ENCODE measurements at places on chromosomes 5 and 9. TPM values are rescaled to one million over a fixed set of nuclear protein-coding genes. Genes with fewer than 3 reads are reported as not detected.
A peak's percentile ranks its signal among the peaks of the same experiment; 100 is the strongest.

The DOK3 gene
- total RNA-seq: 7.4 TPM

- no peak overlapping the region for H3K4me3 ChIP-seq
- no peak overlapping the region for H3K27ac ChIP-seq
- H3K36me3 ChIP-seq: no peaks in the 10 kb centered on the region
- H3K4me1 ChIP-seq: peaks cover 13% of the 10 kb centered on the region
- peaks cover 8% of the 10 kb centered on the region for H3K27me3 ChIP-seq
These were observed 213.7 kb upstream of the DMRTA1 start for GRCh38 chr9:22232971-22233370.

DNA sequence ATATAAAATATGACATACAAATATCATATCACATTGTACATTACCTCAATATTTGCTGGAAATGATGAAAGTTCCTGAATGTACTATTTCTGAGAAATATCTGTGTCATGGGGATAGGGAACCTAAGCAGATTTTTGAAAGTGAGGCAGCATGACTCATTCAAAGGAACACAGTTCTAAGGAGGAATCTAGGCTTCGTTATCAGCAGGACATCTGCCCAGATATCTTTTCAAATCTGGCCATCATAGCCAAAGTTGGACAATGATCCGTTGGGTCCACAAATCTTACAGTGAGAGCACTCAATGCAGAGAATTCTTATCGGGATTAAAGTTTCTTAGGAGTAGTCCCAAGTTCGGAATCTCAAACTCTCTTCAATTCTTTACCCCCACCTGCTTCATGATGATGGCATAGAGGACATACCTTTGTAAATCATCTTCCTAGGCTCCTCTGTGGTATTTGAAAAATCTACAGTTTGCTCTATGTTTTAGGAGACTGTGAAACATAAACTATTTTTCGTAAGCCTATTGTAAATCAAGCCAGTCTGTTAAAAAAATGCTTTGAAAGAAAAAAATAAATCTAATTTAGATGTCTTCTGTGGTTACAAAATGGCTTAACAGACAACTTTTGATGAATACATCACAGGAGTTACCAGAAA, 29.4 kb upstream of the ALDH1A1 start:
- H3K27ac ChIP-seq: no peak overlapping the region
- H3K4me3 ChIP-seq: no peak overlapping the region
- no peak for DNase-seq
- no peaks in the 10 kb centered on the region for H3K4me1 ChIP-seq
- H3K27me3 ChIP-seq: no peaks in the 10 kb centered on the region
- no peaks in the 10 kb centered on the region for H3K36me3 ChIP-seq

DNA sequence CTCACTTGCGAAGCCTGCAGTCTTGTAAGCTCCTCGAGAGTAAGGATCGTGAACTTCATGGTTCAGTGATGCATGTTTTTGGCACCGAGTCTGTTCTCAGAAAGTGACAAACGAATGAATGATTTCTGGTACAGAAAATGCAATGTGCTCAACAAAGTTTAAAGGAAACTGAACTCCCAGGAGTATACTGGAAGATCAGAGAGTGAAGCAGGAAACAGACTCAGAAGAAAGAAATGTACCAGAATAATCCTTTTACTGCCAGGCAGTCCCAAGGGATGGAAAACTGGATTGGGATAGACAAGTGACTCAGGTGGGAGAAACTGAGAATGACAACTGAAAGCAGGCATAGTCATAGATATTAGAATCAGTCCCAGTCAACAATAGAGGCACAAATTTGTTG, 420.6 kb downstream of the CTNND2 start:
- no peak overlapping the region for H3K27ac ChIP-seq
- no peak for DNase-seq
- H3K4me3 ChIP-seq: no peak overlapping the region
- no peaks in the 10 kb centered on the region for H3K36me3 ChIP-seq
- H3K27me3 ChIP-seq: no peaks in the 10 kb centered on the region

GRCh38 chr5:76544268-76544926, 78.8 kb downstream of the F2RL2 start:
- DNase-seq: peak; percentile 75
- H3K4me3 ChIP-seq: peak overlapping the region; percentile 56

The TEX48 gene
- total RNA-seq: 0.65 TPM

The SHROOM1 gene
- 2.0 TPM for total RNA-seq

DNA sequence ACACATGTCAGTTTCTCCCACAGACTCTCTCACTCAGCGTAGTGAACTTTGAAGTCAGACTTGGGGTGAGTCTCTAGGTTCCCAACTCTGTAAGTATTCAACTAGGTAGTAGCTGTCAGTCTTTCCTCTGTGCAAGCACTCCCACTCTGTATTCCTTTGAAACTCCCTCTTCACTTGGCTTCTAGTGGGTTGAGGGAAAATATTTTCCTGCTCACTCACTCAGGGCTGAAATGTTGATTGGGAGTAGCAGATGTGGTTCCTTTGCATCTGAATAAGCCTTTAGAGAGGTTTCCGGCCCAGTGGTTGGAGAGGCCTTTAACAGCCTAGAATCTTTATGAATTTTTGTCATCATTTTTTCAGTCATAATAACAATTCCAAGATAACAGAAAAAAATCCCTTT, 18.1 kb upstream of the ARRDC3 start:
- peaks cover 8% of the 10 kb centered on the region for H3K4me1 ChIP-seq
- no peak overlapping the region for H3K4me3 ChIP-seq
- no peak for DNase-seq
- H3K27ac ChIP-seq: no peak overlapping the region

DNA sequence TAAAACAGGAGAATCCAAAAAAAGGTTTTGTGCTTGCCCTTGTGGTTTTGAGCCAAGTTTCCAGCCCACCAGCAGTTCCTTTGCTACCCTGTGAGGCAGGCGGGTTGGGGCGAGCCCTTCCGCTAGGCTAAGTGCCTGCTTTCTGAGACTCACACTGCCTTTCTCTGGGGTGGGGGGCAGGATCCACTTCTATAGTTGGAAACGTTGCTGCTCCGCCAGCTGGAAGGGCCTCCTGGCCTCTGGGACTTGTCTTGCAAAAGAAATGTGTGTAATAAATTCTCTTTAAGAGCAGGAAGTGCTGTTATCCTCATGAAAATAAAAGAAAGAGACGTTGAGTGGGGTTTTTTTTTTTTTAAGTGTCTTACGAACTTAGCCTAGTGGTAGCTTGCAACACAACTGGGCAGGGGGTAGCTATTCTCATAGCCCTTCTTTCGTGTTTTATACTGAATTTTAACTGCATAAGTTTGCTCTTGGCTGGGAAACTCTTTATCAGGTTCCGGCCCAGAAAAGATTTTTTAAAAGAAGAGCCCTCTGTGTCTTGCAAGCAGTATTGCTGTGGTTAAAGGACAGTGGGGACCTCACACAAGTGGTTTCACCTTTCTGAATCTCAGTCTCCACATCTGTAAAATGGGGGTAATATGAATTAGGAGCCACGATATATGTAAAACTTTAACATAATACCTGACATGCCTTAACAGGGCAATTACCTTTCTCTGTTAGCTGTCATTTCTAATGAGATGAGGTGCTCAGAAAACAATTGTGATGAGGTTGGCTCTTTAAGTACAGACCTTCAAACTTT, 19.8 kb downstream of the JADE2 start:
- H3K27ac ChIP-seq: peak overlapping the region; percentile 96
- peaks cover 71% of the 10 kb centered on the region for H3K4me1 ChIP-seq
- DNase-seq: peak; percentile 61
- H3K36me3 ChIP-seq: peaks cover 48% of the 10 kb centered on the region

DNA sequence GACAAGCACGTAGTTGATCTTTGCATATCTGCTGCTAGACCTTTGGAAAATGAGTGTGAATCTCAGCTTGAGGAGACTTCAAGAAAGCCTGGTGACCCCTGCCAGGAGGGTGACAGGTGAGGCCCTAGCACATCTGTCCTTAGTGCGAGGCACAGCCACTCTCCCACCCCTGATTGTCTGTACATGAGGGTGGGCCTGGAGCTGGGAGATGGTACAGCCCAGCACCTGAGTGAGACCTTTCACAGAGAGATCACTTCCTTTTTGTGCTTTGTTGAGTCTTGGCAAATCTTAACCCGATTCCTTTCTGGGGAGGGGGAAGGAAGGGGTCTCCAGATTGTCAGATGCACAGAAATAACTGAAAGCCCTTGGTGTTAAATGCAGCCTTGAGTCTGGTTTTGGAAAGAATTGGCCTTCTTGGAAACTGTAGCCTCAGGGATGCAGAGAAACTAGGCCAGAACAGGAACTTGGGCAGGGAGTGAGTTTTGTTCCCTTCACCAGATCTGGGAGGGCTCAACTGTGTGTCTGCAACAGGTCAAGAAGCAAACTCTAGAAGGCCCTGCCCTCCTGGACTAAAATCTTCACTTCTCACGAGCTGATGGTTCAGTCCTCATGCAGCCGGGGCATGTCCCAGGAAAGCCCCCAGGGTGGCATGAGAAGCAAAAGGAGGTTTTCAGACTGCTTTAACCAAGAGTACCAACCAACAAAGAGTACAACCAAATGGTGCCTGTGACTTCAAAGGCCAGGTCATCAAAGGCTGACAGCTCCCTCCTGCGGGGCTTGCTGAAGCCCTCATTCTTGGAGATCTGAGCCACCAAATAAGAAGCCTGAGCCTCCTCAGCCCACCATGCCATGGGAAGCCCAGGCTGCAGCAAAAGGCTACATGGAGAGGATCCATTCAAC, 20.8 kb upstream of the SEMA4D start:
- no peak overlapping the region for H3K4me3 ChIP-seq
- H3K27me3 ChIP-seq: no peaks in the 10 kb centered on the region
- H3K36me3 ChIP-seq: no peaks in the 10 kb centered on the region
- peaks cover 71% of the 10 kb centered on the region for H3K4me1 ChIP-seq
- DNase-seq: peak; percentile 45

DNA sequence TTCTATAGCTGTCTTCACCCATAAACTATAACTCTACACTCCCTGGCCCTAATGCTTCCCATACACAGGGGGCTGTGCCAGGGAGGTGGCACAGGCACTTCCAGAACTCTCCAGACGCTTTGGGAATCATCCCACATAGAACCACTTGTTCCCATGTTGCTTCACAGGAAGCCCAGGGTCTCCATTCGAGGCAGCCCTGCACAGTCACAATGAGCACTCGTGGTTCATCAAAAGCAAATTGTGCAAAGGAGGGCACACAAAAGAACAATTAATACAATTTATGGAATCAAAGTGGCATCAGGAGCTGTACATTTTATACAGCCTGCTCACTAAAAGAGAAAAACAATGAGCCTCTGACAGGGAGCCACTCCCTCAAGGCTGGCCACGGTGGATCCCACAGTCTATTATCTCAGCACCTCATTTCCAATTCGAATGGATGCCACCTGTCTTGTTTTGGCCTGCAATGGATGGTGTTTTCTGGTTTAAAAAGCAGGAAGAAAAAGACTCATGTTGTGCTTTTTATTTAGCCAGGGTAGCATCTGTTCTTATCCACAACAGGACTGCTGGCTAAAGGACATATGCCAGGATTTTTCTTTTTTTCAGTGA, 354.8 kb downstream of the ENC1 start:
- no peaks in the 10 kb centered on the region for H3K4me1 ChIP-seq
- no peak for DNase-seq
- no peak overlapping the region for H3K27ac ChIP-seq
- no peak overlapping the region for H3K4me3 ChIP-seq
- H3K27me3 ChIP-seq: peaks cover 12% of the 10 kb centered on the region
- no peaks in the 10 kb centered on the region for H3K36me3 ChIP-seq

DNA sequence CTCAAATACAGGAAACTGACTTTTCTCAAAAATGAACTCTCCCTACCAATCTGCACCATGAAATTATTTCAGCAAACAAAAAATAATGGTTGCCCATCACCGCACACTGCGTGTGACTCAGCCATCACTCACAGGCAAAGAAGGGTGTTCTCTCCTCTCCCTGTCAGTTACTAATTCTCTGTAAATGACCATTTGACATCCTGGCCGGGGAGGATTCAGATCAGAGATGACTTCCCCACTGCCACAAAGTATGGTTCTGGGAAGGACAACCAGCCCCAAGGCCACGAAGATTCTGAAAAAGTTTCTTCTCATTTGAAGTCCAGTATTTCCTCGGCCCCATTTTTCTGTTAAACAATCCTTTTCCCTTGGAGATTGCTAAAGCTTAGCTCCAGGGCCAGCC, 199.4 kb downstream of the AUH start:
- H3K36me3 ChIP-seq: peaks cover 3% of the 10 kb centered on the region
- peak overlapping the region; percentile 96 for H3K27ac ChIP-seq
- peaks cover 63% of the 10 kb centered on the region for H3K4me1 ChIP-seq
- H3K27me3 ChIP-seq: no peaks in the 10 kb centered on the region
- H3K4me3 ChIP-seq: peak overlapping the region; percentile 71
- peak; percentile 72 for DNase-seq

DNA sequence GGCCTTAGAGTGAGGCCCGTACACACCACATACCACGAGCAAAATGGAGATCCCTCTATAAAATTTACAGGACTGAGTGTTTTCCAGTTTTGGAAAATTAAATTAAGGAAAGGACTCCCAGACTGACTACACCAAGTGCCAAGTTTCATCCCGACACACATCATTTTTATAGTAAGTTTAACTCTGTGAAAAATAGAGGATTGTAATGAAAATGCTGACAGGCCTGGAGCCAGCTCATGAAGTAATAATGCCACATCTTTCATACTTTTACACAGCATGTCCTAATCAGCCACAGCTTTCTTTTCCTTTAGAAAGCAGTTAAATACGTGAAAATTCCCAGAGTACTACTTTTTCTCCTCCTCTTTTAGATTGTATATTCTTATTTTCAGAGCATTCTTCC, 169.2 kb downstream of the SAXO1 start:
- no peaks in the 10 kb centered on the region for H3K36me3 ChIP-seq
- H3K4me1 ChIP-seq: no peaks in the 10 kb centered on the region
- no peak overlapping the region for H3K27ac ChIP-seq
- no peak overlapping the region for H3K4me3 ChIP-seq

DNA sequence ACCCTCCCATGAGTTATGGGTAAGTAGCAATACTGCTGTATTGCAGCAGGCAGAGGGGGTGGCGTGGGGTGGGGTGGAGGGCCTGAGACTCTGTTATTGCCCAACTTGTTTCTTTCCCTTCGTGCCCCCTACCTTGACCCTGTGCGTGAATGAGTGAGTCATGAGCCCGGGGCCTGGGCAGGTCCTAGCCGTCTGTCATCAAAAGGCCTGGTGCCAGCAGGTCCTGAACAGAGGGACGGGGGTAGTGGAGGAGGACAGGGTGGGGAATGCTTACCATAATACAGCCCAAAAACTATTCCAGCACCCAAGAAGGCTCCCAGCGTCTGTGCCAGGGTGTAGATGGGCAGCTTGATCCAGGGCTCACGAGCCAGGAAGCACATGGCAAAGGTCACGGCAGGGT, 4.3 kb downstream of the AQP3 start:
- DNase-seq: no peak
- no peaks in the 10 kb centered on the region for H3K36me3 ChIP-seq
- no peaks in the 10 kb centered on the region for H3K27me3 ChIP-seq
- H3K4me1 ChIP-seq: peaks cover 29% of the 10 kb centered on the region

The MELK gene
- total RNA-seq: 44.3 TPM

The FAM151B gene
- not detected for total RNA-seq

- peaks cover 3% of the 10 kb centered on the region for H3K4me1 ChIP-seq
- peaks cover 46% of the 10 kb centered on the region for H3K27me3 ChIP-seq
- H3K27ac ChIP-seq: no peak overlapping the region
- DNase-seq: no peak
- H3K36me3 ChIP-seq: no peaks in the 10 kb centered on the region
These were observed 148.2 kb upstream of the KLF4 start for GRCh38 chr9:107637421-107638420.

Measured in activated CD8-positive, alpha-beta T cell treated with anti-CD3 and anti-CD28 coated beads for 36 hours (primary cell).